Astrocyte of the hippocampus (primary cell): ENCODE measurements at places on chromosomes 1 and 21.
A peak's percentile ranks its signal among the peaks of the same experiment; 100 is the strongest.

- no peak for DNase-seq
Observed at GRCh38 chr1:6206520-6206855, 569 bp downstream of the RNF207 start.

GRCh38 chr1:117289316-117289870 is 77.9 kb upstream of the MAN1A2 start:
- DNase-seq = no peak

DNA sequence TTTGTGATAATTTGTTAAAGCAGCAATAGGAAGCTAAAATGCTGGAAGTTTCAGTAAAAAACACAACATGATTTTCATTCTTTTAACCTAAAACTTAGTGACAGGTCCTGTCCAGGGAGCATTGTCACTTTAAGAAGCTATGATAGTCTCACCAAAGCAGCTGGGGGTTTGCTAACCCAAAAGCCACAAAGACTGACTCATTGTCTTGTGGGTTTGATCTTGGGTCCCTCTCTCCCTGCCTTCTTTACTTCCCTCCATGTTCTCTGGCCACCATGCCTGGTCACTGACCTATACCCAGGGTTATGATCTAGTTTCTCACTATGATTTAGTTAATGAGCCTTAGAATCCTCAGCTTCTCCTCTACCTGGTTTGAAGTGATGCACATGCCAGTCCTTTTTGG is 213.5 kb upstream of the PTGFR start:
- DNase-seq = peak; percentile 65

DNA sequence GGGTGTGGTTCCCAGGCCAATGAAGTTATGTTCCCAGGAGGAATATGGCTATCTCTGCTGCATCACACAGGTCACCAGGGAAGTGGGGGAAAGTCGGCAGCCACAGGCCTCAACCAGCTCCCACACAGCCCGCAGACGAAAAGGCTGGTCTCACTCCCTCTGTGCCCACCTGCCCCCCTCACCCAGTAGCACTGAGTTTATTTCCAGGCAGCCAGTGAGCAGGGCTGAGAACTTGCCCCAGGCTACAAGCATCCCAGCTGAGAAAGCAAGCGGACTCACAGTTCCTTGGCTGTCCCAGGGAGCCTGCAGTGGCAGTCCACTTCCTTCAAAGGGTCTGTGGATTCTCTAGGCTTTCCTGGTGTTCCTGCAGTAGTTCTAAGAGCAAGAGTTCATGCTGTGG is 68.9 kb downstream of the SLC5A9 start:
- no peak for DNase-seq

DNA sequence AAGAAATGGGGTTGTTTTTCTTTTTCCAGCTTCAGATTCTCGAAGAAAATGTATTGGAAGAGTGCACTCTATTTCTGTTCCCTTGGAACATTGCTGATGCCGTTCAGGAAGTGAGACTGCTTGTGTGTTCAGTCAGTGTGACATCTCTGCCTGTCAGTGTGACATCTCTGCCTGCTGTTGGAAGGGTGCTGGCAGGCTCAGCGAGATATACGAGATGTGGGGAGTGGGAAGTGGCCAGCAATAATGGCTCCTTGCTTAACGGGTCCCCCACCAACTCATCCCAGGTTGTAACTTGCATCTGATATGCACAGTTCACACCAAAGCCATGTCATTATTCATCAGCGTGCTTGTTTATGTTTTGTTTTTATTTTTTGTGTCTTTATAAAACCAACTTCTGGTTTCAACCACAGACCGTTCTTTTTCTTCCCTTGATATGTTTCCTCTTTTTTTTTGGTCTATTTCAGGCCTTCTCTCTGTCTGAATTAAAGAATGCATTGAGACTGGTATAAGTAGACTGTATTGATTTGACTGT is 145.4 kb downstream of the GALNT2 start:
- no peak for DNase-seq

GRCh38 chr1:23159963-23160877 is 8.4 kb downstream of the LUZP1 start:
- DNase-seq = no peak

DNA sequence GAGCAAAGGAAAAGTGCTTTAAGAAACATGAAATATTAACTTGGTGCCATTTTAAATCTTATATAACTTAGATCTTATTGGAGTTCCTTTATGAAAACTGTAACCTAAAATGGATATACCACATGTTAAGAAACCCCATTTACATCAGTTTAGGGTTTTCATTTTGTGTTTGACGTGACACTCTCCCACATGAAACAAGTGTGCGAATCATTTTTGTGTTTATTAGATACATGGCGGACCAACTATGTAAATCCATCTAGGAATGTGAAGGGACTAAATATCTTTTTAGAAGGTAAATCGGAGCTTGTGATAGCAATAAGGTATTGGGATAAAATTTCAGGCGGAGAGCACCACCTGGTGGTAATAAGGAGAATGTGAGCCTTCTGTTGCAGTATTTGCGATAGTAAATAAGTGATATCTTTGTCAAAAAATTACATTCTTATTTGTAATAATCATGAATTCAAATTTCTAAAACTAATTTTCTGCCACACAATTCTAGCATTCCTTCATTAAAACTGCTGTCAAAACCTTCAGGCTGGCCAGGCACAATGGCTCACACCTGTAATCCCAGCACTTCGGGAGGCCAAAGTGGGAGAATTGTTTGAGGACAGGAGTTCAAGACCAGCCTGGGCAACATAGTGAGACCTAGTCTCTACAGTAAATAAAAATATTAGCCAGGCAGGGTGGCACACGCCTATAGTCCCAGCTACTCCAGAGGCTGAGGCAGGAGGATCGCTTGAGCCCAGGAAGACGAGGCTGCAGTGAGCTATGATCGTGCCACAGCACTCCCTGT is 31.3 kb downstream of the SMAP2 start:
- DNase-seq = peak; percentile 74

- DNase-seq = no peak
Observed at GRCh38 chr1:219773110-219773509, 155.2 kb downstream of the SLC30A10 start.

DNA sequence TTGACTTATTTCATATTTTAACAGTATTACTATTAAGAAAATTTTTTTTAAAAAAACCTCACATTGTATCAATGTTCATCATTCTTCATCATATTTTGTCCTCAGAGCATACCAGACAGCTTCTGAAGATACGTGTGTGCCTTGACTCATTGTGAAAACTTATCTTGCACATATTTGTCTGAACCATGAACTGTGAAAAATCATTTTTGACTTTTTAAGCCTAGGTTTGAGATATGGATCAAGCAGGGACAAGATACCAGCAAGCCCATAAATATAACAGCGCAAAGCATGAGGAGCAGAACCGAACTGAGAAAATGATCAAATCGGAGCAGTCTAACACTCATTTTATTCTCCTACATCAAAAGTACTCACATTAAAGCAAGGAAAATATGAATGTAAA is 506.0 kb downstream of the BRINP3 start:
- no peak for DNase-seq
